ENCODE measurements at places on chromosomes 6 and 20. TPM values are rescaled to one million over a fixed set of nuclear protein-coding genes. Genes with fewer than 3 reads are reported as not detected.

Gene BEND3
- 7.6 TPM for total RNA-seq

Gene DEFB132
- total RNA-seq: 0.18 TPM

Gene ADA
- total RNA-seq: 5.2 TPM

Gene KCNK16
- not detected for total RNA-seq

Gene CAGE1
- not detected for total RNA-seq

Gene RGS19
- total RNA-seq: 10.7 TPM

Gene GSTA3
- not detected for total RNA-seq

Gene SLC22A2
- total RNA-seq: 8.6 TPM

Gene NQO2
- 13.1 TPM for total RNA-seq

Gene CNBD2
- 4.0 TPM for total RNA-seq

Gene UST
- total RNA-seq: 12.3 TPM

All from metanephros (tissue), 2 donors.